ENCODE measurements at places on chromosomes 2 and 18.

DNA sequence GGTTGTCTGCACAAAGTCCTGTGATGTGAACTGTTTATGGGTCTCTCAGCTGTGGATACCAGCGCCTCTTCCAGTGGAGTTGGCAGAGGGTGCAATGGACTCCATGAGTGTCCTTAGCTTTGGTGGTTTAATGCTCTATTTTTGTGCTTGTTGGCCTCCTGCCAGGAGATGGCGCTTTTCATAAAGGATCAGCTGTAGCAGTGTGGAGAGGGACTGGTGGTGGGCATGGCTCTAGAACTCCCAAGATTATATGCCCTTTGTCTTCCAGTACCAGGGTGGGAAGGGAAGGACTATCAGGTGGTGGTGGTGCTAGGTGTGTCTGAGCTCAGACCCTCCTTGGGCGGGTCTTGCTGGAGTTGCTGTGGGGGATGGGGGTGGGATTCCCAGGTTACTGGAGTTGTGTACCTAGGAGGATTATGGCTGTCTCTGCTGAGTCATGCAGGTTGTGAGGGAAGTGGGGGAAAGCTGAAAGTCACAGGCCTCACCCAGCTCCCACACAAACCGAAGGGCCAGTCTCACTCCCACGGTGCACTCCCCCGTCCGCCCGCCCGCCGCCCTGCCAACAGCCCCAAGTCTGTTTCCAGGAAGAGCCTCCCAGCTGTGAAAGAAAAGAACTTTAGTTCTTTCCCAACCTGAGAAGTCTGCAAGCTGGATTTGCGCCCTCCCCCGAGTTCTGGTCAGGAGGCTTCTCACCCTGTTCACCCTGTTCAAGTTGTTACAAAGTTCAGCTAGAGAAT lies 108.1 kb downstream of the MARCO start:
- DNase-seq: no peak

GRCh38 chr2:238098901-238099713 lies 1.0 kb upstream of the ESPNL start:
- DNase-seq: no peak

DNA sequence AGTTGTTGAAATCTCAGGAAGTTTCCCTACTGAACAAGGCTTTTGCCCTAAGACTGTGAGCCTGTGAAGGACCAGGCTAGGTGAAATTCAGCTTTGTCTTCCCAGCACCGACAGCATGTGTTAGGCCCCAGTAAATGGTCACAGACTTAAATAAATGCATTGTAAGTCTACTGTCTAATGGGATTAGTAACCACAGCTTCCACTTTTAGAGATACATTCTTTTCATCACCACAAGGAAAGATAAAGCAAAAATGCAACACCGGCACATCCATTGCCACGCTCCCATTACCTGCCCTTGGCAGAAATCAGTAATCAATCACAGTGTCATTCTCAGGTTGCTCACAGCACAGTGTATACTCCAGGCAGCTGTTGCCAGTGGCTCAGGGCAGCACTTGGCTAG lies 59.3 kb downstream of the CRACDL start:
- no peak for DNase-seq

DNA sequence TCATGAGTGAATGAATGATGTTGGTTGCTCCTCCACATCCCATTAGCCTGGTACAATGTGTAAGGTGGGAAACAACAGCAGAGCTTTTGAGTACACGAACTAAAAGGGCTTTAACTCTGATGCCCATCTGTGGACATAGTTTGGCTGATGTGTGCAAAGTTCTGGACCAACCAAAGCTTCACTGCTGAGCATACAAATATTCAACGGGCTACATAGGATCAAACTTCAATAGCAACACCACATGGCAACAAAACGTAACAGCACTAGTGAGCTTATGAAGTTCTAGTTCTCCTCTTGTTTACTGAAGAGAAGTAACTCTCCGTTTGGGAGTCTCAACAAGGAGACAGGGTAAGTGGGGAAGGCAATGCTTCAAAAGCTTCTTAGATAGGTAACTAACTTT lies 20.4 kb downstream of the STAM2 start:
- no peak for DNase-seq

DNA sequence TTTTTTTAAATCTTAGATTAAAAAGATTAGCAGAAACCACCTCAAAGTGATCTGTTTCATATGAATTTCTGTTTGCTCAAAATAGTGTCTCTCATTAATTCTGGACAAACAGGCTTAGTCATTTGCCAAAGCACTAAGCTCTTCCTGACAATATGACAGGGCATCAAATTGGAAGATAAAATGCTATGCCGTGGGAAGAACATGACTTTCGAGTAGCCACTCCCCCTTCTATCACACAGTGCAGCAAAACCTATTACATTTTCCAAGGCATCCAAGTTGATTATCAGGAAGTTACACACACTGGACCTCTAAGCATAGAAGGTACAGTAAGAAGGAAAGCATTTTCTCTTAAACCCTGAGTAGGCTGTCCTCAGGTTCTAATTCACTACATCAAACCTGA lies 89.5 kb downstream of the STK39 start:
- DNase-seq: no peak
